ENCODE measurements at places on chromosomes 11 and 22.
A peak's percentile ranks its signal among the peaks of the same experiment; 100 is the strongest.

- DNase-seq = peak; percentile 45
Observed at GRCh38 chr22:50691521-50691920, 18.9 kb downstream of the SHANK3 start.

DNA sequence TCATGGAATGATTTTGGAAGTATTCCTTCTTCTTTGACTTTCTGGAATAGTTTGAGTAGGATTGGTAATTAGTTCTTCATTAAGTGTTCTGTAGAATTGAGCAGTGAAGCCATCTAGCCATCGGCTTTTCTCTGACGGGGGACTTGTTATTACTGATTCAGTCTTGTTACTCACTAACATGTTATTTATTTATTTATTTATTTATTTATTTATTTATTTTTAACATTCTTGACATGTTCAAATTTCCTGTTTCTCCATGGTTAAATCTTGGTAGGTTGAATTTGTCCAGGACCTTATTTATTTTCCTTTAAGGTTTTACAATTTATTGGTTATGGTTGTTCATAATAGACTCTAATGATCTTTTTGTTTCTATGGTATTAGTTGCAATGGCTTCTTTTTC is 15.2 kb upstream of the OR10Q1 start:
- no peak for DNase-seq

- no peak for DNase-seq
Observed at GRCh38 chr22:35400501-35400790, 506 bp downstream of the MCM5 start.

GRCh38 chr11:11537871-11538270 is 83.9 kb downstream of the GALNT18 start:
- no peak for DNase-seq

DNA sequence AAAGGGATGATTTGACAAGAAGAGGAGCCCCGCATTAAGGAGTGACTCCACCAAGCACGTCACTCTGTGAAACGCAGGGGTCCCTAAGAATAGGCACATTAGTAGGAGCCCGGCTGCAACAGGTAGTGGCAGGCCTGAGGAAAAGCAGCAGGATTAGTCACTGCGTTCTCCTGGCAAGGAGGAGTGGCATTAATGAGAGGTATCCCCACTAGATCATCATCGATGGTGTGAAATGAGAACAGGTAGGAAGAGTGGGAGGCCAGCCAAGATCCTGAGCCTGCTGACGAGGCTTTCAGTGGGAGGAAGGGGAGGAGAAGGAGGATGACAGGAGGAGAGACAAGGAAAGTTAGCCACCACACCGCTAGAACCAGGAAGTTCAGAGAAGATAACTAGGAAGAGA is 38.6 kb downstream of the NRXN2 start:
- DNase-seq = no peak

- DNase-seq = no peak
Observed at GRCh38 chr22:49062155-49062801, 765.4 kb downstream of the BRD1 start.

DNA sequence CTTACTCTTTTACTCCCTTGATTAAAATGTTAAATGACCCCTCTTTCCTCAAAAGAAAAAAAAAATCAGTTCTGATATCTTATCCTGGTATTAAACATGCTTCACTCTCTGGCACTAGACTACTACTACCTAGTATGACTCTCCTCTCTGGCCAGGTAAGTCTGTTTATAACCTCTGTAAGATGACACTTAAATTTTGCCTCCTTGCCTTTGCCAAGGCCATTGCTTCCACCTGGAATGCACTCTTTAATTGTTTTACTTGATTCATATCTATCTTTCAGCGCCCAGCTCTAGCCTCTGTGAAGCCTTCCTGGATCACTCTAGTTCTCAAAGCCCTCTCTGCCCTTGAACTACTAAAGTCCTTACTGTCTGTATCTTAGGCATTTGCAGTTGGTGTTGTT is 170.4 kb downstream of the ETS1 start:
- no peak for DNase-seq

GRCh38 chr11:67613960-67614715 is 7.4 kb downstream of the NDUFV1 start:
- DNase-seq = peak; percentile 78

DNA sequence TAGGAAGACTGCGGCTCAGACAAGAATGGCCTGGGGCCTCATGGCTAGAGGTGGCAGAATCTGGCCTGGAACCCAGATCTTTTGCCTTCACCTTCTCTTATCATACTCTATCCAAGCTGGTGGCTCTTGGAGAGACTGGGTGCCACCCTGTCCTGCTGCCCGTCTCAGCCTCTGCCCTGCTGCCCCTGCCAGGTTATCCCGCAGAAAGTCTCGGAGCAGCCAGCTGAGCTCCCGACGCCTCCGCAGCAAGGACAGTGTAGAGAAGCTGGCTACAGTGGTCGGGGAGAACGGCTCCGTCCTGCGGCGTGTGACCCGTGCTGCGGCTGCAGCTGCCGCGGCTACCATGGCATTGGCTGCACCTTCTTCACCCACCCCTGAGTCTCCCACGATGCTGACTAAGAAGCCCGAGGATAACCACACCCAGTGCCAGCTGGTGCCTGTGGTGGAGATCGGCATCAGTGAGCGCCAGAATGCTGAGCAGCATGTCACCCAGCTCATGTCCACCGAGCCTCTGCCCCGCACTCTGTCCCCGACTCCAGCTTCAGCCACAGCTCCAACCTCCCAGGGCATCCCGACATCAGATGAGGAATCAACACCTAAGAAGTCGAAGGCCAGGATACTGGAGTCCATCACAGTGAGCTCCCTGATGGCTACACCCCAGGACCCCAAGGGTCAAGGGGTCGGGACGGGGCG is 5.9 kb downstream of the INCENP start:
- no peak for DNase-seq

GRCh38 chr11:123159183-123159857 is 35.7 kb downstream of the CLMP start:
- no peak for DNase-seq

DNA sequence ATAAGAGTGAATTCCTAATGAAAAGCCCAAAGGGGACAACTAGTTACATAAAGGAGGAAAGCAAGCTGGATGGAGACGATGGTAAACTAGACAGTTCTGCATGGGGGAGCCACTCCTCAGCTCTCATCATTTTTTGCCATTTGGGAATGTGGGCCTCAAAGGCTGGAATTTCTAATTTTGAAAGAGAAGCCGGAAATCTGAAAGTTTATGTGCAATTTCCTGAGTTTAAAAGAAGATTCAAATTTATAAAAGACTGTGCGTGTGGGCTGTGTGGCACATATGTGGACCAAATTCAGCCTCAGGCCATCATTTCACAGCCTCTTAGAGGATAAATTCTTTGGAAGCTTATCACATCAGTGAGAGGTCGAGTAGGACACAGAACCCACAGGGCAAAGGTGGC is 18.3 kb upstream of the CRY2 start:
- DNase-seq = no peak

GRCh38 chr11:47905358-47906059 is 57.4 kb upstream of the NUP160 start:
- DNase-seq = no peak

GRCh38 chr22:46829941-46830715 is 67.7 kb downstream of the TBC1D22A start:
- DNase-seq = peak; percentile 26

GRCh38 chr11:46210133-46210636 is 67.3 kb upstream of the CREB3L1 start:
- DNase-seq = no peak

- no peak for DNase-seq
Observed at GRCh38 chr11:119113716-119114115, 6.6 kb downstream of the C2CD2L start.

DNA sequence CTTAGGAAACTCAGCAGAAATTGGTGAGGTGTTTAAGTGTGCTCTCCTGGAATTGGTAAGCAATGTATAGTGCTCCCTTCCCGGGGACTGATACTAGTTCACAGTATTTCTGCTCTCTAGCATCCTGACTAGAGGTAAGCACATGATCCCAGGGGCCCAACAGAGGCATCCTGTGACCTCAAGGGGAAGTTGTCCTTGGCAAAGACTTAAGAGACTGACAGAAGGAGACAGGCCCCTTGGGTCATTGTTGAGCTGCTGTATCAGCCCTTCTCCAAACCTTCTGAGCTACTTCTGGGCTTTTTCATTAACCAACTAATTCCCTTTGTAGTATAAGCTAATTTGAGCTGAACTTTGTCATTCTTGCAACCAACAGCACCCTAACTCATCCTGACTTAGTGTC is 4.3 kb upstream of the TBC1D22A start:
- DNase-seq = no peak

DNA sequence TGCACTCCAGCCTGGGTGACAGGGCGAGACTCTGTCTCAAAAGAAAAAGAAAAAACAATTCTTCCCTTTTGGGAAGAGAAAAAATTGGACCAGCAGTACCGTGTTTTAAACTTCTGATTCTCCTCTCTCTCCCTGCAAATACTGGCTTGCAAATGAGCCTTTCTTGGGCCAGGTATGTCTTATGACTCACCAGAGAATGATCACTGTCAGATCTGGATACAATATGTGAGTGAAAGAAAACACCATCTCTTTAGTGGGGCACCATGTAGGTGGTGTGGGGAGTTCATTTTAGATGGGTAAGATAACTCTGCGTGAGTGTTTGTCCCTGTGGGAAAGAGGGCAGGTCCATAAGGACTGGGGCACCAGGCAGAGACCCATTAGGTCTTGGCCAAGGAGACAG is 2.4 kb upstream of the SCGB2A2 start:
- no peak for DNase-seq

DNA sequence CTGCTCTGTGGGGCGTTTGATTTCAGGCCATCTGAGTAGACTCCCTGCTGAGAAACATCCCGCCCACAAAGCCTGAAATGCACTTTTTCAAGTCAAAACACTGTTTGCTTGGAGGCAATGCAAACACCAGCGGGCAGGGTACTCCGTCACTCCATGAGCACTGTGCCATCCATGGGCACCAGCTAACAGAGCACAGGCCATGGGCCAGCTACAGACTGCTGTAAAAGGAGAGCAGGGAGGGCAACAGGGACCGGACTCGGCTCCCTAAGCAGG is 16.6 kb upstream of the EFCAB6 start:
- DNase-seq = no peak

DNA sequence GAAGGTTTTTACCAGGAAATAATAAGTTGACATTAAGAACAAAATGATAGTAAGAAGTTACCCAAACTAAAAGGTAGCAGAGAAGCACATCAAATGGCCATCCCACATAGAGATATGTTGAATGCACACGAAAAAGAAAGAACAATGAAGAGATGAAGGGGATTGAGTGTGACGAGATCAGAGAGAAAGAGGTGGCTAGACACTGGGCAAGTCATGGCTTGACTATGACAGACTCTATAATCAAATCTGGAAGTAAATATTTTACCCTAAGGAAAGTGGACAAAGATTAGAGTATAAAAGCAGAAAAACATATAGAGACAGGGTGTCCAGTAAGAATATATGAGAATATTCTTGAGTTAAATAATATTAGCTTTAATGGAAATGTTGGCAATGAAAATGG is 31.4 kb downstream of the CASP12 start:
- no peak for DNase-seq

GRCh38 chr11:86171627-86172026 is 72.9 kb upstream of the EED start:
- DNase-seq = no peak

DNA sequence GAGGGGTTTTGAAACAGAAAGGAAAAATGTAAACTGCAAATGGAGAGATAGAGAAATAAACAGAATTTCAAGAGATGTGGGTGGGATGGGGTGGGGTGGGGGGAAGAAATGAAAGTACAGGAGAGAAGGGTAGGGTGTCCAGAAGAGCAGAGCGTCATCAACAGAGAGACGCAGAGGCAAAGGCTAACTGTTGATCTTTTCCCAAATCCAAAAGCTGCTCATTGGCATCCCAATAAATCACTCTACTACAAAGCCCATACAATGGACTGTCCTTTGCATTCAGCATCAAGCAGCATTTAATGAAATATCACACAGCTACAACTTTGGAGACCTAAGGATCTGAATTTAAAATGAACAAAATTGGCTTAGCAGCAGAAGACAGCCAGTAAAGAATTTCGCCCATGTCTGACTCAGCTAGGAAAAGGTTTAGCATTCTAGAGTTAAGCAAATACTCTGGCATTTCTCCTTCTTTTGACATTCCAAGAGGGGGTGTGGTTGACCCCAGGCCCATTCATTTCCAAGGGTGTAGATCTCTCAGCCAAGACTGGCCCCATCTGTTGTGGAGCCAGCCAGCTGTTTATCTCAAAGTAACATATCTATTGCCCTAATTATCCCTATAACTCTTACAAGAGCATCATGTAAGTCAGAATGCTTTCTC is 1.5 kb downstream of the RAB30 start:
- DNase-seq = no peak

Data from D341Med (cell line).